Stimulated activated memory B cell treated with anti-CD40 and anti-IgM and Interleukin-4, amounts not matched to agents 10 μg/mL and 1 μg/mL and 100 μg/mL, for 72 hours (primary cell): ENCODE measurements at places on chromosomes 2 and 18.

DNA sequence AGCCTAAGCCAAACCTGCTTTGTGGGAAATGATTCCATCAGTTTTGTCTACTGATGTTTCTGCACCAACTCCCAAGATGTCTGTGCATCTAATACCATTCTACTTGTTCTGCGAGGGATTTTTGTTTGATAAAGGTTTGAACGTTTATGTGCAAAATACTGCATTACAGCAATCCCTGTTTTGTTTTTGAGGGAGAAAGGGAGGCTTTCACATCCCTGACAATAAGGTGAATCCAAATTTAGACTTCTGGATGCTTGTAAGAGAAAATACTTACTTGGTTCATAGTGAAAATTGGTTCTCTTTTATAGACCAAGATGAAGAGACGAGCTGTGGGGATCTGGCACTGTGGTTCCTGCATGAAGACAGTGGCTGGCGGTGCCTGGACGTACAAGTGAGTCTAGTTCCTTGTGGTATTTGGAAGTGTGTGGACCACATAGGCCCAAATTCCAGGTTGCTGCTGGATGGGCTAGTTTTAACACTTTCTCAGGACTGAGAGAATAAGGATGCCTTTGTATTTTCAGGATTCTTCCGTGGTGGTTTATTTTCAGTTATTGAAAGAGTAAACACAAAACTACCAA is 1.1 kb downstream of the RPL37A start:
- no peak for ATAC-seq

GRCh38 chr2:95010126-95010525 is 15.4 kb upstream of the MAL start:
- ATAC-seq = no peak

GRCh38 chr2:156459720-156460119 is 23.5 kb downstream of the GPD2 start:
- no peak for ATAC-seq

GRCh38 chr18:26993568-26993967 is 128.1 kb upstream of the AQP4 start:
- no peak for ATAC-seq

- ATAC-seq = no peak
Observed at GRCh38 chr2:78553866-78554647, 471.4 kb upstream of the REG3G start.

DNA sequence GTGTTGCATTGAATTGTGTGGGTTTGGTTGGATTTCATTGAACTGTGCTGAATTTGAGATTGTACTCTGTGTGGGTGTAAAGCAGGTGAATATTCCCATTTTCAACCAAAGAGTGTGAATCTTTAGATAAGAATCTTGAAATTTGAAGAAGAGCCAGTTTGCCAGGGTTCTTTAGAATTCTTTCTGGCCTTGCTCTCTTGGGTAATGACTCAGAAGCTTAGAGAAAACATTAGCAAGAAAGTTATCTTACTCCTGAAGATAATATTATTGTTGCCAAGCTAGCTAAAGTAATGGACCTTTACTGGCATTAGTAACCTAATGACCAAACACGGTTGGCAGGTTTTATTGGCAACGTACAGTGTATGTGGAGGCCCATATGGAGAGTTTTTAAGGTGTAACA is 46.4 kb upstream of the SIX3 start:
- no peak for ATAC-seq

GRCh38 chr2:72999729-73000725 is 71.5 kb downstream of the SFXN5 start:
- ATAC-seq = no peak

GRCh38 chr2:72613931-72614330 is 211.9 kb downstream of the EXOC6B start:
- ATAC-seq = no peak

DNA sequence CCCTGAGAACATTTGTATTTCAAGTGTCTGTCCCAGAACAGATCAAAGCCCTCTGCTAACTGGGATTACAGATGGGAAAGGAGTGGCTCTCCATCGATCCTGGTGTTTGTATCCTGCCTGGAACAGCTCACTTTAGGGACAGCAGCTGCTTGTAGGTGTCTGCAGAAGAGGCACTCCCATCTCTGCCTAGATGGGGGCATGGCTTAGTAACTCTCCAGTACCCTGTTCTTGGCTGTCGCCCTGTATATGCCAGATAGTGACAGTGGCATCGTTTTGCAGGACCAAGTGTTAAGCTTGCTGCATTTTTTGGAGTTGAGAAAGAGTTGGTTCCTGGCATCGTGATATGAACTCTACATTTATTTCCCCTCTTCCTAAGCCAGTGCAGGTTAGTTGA is 189.9 kb downstream of the SH3RF3 start:
- no peak for ATAC-seq

GRCh38 chr2:238820916-238821315 is 27.0 kb upstream of the TWIST2 start:
- no peak for ATAC-seq

DNA sequence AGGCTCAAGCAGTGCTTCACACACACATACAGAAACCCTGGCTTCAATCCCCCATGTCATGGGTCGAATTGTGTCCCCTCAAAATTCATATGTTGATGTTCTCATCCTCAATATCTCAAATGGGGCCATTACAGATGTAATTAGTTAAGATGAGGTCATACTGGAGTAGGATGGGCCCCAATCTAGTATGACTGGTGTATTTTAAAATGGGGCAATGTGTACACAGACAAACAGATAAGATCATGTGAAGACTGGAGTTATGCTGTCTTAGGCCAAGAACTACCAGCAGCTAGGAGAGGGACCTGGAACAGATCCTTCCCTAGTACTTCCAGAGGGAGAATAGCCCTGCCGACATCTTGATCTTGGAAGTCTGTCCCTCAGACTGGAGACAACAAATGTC is 167.7 kb downstream of the MYO3B start:
- no peak for ATAC-seq

DNA sequence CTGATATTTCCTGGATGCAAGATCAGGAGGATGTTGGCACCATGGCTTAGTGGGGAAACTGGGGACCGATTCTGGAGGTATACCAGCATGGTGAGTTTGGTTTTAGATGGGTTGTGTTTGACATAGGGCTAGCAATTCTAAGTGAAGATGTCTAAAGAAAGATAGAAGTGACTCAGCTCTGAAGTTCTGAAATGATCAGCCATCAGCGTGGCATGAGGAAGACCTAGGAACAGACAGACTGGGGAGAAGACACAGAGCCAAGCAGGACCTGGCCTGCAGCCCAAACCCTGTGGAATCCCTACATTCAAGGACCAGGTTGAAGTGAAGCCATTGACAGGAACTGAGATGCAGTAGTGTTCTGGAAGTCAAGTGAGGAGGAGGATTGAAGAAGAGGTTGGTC is 39.8 kb downstream of the HRH4 start:
- peak; percentile 35 for ATAC-seq

- ATAC-seq = peak; percentile 77
Observed at GRCh38 chr2:75607988-75608683, 38.4 kb upstream of the MRPL19 start.

DNA sequence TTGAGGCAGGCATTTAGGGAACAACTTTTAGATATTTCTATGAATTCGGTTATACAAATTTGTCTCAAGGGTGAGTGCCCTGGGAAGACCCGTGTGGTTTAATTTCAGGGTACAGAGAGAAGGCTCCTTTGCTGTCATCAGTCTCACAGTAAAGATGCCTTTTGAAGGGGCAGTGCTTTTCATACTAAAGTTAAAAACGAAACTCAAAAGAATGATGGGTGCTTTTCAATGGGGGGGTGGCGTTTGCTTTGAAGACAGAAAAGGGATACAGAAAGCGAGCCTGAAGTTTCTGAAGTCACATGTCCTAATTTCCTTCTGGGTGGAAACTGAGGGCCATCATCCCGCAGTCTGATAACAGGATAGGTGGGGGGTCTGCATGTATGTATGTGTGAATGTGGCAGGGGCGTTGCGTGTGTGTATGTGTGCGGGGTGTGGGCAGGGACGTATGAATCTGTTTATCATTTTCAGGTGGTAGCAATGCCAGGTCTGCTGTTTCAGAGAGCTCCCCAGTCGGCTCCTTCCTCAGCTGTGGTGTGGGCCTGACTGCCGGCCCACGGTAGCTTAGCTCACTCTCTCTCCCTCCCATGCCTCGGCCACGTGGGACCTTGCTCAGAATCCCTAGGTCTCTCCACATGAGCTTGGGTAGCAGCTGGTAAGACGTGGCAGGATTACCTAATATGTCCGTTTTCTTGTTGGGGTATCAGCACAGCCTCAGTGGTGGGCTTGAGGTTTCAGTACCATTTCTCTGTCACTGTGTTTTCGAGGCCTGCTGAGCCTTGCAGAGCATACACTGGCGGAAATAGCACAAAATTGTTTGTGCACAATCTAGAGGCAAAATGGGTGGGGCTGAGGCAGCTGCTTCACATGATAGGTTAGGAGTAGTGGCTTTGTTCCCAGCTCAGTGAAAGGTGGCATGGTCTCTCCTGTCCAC is 32.7 kb downstream of the ARHGAP25 start:
- peak; percentile 69 for ATAC-seq

DNA sequence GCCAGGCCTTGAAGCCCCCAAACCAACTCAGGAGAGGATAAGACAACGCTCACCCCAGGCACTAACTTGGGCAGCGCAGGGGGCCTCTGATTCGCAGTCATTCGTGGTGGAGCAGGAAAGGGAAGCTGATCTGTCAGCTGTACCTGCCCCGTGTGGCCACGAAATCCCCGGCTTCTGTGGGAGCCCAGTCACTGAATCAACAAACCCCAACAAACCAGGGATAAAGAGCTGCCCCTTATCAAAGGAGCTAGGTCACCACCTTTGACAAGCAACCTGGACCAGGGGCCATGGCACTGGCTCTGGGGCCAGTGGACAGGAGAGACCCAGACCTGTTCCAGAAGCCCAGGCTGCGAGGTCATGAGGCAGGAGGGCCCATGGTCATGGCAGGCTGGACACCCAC is 14.5 kb downstream of the SDC1 start:
- ATAC-seq = no peak

GRCh38 chr2:177868806-177869205 is 203.8 kb downstream of the PDE11A start:
- no peak for ATAC-seq

DNA sequence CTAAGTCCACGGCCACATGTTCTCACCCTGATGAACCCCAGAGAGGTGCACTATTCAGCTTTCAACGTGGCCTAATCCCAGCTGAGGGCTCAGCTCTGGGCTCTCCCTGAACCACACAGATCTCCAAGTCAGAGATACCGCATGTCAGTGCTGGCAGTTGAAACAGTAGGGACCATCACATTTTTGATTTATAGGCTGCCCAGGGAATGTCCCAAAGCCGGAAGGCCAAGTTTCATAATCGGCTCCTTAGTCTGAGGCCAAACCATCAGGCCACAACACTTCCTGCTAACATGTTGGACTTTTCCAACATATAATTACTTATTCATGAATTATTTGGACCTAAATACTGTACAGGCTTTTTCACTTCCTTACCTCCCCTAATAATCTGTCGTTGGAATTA is 91.9 kb upstream of the KLHL29 start:
- peak; percentile 3 for ATAC-seq

DNA sequence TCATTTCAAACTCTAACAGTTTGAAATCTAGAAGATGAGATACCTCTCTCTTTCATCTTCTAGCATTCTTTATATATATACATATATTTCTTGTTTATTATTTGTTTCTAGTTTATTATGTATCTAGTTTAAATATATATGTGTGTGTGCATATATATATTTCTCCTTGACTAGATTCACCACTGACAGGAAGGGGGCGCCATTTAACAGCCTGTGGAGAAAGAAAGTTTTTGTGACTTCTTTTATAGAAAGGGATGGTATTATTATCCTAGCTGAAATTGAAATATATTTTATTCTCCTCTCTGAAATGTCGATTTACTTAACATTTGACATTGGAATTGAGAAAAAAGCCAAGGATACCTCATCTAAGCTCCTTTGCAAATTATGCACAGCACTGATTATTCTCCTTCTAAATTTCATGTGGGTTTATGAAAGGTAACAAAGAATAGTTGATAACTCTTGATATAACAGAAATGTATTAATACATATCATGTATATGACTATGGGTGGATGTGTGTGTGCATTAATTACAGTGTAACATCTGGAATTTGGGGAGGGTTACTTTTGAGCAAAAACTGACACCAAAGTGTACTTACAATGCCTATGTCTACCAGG is 160.7 kb upstream of the NT5C1B start:
- no peak for ATAC-seq

DNA sequence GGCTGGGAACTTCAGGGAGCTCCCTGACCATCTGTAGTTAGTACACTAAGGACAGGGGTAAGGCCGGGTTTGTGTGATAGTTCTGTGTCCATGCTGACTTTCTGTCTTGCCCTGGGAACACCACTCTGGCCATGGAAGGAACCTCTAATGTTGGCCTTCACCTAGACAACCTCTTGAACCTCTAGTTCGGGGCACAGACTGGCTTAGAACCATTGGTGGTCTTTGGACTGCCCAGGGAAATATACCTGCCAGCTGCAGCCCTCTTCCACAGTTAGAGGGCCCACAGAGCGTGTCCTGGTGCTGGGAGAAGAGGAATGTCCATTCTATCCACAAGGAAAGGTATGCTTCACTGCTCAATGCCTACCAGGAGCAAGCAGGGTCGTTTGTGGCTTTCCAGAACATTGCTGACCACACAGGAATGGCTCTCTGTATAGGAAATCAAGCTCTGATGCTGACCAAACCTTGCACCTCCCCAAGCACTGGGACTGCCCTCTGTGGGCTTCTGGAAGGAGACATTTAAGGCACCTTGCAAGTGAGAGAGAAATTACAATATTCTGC is 318.8 kb upstream of the EPAS1 start:
- ATAC-seq = no peak

DNA sequence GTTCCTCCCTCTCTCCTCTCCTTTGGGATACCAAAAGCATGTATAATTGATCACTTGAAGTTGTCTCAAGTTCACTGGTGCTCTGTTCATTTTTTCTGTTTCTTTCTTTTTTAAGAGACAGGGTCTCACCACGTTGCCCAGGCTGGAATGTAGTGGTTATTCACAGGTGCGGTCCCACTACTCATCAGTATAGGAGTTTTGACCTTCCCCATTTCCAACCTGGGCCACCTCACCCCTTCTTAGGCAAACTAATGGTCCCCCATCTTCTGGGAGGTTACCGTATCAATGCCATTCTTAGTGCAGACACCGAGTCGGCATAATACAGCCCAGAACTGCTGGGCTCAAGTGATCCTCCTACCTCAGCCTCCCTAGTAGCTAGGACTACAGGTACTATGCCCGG is 31.3 kb upstream of the TMEM247 start:
- ATAC-seq = no peak

DNA sequence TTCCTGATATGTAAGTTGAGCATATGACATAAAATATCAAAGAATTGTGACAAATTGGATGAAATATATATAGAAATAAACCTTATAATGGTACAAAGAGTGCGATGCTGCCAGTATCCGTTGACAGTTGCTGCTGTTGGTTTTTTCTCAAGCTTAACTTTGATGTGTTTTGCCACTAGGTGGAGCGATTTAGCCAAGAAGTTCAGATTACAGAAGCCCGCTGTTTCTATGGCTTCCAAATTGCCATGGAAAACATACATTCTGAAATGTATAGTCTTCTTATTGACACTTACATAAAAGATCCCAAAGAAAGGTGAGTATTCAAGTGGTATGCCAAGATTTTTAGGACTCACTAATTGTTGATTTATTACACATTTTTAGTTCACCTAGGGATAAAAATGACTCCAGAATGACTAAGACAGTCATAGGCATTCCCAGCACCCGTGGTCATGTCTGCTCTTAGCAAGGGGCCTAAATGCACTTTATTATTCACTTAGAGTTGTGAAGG is 2.1 kb downstream of the RRM2 start:
- ATAC-seq = no peak
